ENCODE measurements at places on chromosomes 3 and 15. TPM values are rescaled to one million over a fixed set of nuclear protein-coding genes. Genes with fewer than 3 reads are reported as not detected.

Gene TM6SF1
- total RNA-seq: 13.0 TPM

Gene C3orf22
- total RNA-seq: not detected

Gene OGG1
- total RNA-seq: 19.9 TPM

Gene ZBTB47
- total RNA-seq: 18.3 TPM

Gene HTR3E
- not detected for total RNA-seq

Gene SPESP1
- 1.8 TPM for total RNA-seq

DNA sequence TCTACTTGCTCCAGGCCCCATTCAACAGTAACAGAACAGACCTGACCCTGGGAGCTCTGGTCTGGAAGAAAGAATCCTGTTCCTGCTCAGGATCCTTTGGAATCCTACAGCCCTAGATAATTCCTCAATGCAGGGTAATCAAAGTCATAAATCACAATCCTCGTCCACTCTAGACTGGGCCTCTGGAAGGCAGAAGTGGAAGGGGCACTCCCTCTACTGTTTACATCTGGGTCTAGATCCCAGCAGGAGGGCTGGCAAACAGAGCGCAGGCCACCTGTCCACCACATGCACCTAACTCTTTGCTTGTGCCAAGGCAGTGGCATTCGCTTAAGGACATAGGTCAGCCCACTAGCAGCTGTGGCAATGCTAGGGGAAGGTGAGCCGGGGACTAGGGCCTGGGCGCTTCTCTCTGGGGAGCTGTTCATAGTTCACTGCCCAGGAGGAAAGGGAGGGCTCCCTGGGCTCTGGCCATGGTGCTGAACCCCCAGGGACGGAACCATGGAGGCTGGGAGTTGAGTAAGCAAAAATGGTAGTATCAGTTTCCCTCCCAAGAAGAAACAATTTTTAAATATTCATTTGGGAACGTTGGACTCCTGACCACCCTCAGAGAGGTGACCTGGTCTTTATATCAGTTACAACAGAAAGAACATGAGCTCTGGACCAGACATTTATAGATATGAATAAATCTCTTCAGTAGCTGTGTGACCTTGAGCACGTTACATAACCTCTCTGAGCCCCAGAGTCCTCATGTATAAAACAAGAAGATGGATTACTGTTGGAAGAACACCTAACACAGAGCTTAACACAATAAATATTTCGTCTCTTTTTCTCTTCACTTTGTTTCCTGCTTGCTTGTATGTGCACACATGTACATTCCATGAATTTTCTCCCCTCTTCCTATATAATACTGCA is 90.2 kb downstream of the NTRK3 start:
- no peak overlapping the region for H3K27ac ChIP-seq
- DNase-seq: peak; percentile 20
- no peaks in the 10 kb centered on the region for H3K36me3 ChIP-seq
- H3K4me3 ChIP-seq: no peak overlapping the region
- no peaks in the 10 kb centered on the region for H3K4me1 ChIP-seq

DNA sequence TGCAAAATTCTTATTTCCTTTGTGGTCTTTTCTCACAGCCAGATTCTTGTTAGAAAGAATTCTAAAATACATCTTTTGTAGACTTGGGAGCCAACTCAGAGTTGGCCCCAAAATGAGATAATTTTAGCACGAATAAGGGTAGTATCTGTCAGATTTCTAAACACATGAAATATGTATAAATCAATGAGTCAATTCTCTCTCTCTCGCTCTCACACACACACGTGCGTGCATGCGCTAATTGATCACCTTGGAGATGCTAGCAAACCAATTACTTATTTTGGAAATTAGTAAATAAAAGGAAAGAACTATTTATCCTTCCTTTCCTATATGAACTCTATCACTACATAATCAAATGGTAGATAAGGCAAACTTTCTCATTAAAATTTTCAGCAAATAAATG is 32.9 kb upstream of the PIK3R4 start:
- H3K4me3 ChIP-seq: no peak overlapping the region
- H3K36me3 ChIP-seq: no peaks in the 10 kb centered on the region
- no peak for DNase-seq
- H3K27ac ChIP-seq: no peak overlapping the region

- H3K4me3 ChIP-seq: no peak overlapping the region
- H3K27ac ChIP-seq: no peak overlapping the region
- no peaks in the 10 kb centered on the region for H3K4me1 ChIP-seq
- no peaks in the 10 kb centered on the region for H3K36me3 ChIP-seq
These were observed 149.6 kb downstream of the MAGI1 start for GRCh38 chr3:65888980-65889706.

GRCh38 chr3:194181612-194182529 is 45.9 kb downstream of the HES1 start:
- DNase-seq: no peak
- no peak overlapping the region for H3K27ac ChIP-seq
- peaks cover 9% of the 10 kb centered on the region for H3K4me1 ChIP-seq
- no peaks in the 10 kb centered on the region for H3K27me3 ChIP-seq
- H3K36me3 ChIP-seq: no peaks in the 10 kb centered on the region

GRCh38 chr15:35768949-35769348 is 223.0 kb upstream of the DPH6 start:
- no peaks in the 10 kb centered on the region for H3K36me3 ChIP-seq
- no peak for DNase-seq
- no peak overlapping the region for H3K4me3 ChIP-seq
- no peaks in the 10 kb centered on the region for H3K4me1 ChIP-seq
- no peak overlapping the region for H3K27ac ChIP-seq
- no peaks in the 10 kb centered on the region for H3K27me3 ChIP-seq

DNA sequence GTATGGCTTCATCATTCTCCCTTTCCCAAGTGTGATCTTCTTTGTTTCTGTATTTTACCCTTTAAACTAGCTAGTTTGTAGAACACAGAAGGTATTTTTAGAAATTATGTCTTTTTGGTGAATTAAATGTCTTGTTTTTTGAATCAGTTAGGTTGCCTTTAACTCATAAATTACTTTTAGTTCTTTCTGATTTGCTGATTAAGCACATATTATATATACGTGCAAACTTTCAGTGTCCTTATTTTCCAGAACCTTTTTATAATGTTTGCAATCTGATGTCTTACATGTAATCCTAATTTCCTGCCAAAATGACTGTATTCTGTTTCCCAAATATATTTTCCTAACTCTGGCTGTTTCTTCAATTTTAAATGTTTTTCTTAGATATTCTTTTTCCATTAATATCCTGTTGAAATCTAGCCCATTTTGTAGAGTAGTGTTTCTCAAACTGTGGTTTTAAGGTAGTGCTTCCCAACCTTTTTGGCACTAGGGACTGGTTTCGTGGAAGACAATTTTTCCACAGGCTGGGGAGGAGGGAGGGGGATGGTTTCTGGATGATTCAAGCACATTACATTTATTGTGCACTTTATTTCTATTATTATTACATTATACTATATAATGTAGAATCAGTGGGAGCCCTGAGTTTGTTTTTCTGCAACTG is 51.8 kb downstream of the CHD2 start:
- DNase-seq: no peak
- no peaks in the 10 kb centered on the region for H3K27me3 ChIP-seq
- peaks cover 100% of the 10 kb centered on the region for H3K36me3 ChIP-seq
- no peak overlapping the region for H3K27ac ChIP-seq
- H3K4me1 ChIP-seq: no peaks in the 10 kb centered on the region
- no peak overlapping the region for H3K4me3 ChIP-seq
